RWPE1 (cell line): ENCODE measurements at places on chromosomes 2 and 18.

- peak; percentile 69 for DNase-seq
Measured at GRCh38 chr2:240991378-240992263, 6.8 kb upstream of the SNED1 start.

DNA sequence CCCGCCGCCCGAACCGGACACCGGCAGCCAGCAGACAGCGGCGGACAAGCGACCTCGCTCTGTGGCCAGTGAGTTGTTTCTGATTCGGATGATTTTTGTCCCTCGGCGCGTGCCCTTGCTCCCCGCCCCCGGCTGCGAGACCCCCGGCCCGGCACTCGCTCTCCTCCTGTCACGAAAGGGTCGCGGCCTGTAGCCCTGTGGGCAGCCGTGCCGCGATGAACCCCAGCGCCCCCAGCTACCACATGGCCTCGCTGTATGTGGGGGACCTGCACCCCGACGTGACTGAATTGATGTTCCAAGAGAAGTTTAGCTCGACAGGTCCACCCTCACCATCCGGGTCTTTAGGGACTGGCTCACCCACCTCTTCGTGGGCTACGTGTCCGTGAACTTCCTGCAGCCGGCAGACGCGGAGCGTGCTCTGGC lies 1257.5 kb upstream of the ACVR2A start:
- DNase-seq = no peak

DNA sequence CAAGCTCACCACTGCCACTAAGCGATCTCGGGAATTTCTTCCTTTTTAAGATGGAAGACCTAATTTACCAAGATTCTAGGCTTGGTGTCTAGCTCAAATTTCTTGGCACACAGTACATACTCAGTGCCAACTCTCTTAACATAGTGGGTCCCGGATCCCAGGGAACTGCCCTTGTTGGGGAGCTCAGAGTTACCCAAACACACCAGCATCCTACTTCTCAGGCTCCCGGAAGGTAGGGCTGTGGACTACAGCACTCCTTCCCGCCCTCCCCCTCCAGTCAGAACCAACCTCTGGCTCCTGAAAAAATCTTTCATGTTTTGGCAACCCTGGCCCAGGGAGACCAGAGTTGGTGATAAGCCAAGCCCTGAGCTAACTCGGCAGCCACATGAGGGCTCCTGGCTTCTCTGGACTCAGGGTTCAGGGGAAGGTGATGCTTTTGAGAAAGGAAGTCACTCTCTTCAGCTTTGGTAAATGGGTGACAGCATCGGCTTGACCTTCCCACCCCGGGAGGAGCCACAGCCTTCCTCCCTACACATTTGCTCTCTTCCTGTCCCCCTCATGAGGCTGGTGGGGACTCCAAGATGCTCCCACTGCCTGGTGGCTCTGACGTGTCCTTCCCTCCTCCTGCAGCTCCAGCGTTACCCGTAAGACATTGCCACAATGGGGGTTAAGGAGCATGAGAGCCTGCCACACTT lies 8.8 kb downstream of the ODC1 start:
- no peak for DNase-seq

GRCh38 chr2:217939629-217940245 lies 63.1 kb downstream of the TNS1 start:
- no peak for DNase-seq

DNA sequence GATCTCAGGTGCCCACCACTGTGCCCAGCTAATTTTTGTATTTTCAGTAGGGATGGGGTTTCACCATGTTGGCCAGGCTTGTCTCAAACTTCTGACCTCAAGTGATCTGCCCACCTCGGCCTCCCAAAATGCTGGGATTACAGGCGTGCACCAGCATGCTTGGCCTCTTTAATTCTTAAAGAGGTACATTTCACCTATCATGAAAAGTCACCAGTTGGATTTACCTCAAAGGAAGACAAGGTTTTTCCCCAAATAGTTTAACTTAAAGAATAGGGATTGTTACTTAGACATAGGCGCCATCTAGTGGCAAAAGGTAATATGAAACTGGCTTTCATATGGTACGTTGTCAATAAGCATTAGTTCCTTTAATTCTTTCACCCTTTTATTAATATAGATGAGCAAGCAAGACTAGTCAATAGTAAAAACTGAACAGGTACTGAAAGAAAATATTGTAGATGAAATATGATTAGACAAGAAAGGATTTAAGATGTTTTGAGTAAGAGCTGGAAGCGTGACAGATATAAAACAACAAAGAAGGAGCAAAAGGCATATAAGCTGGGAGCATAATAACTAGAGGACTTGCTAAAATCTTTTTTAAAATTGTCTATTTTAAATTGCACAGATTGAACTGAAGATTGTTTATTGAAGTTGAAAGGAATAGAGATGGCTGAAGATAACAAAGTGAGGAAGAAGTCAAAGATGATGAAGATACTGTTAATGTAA lies 35.0 kb upstream of the PSMD14 start:
- peak; percentile 42 for DNase-seq

DNA sequence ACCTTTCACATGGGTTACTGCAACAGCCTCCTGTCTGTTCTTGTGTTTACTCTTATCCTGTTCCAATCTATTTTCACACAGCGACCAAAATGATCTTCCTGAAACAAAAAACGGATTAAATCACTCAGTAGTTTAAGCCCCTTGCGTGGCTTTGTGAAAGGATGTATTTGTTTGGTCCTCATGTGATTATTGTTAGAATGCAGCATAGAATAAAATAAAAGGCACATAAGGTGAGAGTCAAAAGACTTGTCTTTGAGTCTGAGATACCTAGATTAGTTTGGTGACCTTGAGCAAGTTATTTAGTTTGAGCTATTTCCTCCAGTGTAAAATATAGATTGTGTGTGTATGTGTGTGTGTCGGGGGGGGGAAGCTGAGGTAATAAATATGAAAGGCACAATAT lies 72.4 kb downstream of the EML4 start:
- DNase-seq = no peak

DNA sequence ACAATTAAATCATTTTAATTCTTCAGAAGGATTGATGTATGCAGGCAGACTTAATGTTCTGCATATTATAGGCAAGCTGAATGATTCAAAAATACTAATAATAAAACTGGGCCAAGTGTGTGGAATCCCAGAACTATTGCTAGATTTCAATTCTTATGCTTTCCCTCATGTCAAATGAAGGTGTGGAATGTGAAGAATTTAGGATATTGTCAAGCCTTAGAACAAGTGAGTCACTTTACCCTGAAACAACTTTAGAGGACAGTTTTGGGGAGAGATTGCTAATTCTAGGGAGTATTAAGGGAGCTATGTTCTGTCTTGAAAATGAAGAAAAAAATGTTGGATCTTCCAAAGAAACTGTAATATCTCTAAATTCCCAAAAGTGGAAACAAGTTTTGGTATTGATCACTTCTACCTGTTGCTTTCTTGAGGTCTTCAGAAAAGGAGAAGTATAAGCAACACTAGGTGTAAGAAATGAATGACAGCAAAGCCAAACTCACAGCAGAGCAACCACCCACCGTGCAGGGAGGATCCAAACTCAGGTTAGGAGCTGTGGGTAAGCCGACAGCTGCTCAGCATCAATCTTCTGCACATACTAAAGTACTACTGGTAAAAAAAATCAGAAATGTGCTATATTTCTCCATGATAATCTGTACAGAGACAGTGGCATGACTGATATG lies 818.1 kb downstream of the SLC4A3 start:
- no peak for DNase-seq

DNA sequence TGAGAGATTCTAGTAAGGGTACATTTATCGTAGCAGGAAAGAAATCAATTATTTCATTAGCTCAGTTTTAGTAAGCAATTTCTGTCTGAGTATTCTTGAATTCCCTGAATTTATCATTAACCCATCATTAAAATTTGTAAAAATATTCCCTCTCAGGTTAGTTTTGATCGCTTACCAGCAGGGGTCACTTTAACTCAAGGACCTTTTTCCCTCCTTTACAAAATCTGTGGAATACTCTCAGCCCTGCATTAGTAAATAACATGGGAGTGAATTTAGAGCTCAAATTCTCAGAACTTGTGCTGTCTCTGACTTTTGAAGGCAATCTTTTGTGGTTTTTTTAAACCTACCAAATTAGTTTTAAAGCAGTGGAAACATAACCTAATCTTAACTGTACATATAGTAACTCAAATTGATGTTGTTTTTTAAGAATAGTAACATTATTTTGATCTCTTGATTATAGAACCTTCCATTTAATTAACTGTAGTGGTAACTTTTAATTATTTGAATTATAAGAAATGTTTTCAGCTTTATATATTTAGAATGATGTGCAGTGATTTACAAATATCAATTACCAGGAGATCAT lies 97.2 kb downstream of the AGPS start:
- peak; percentile 17 for DNase-seq

GRCh38 chr2:226489775-226490541 lies 309.7 kb downstream of the IRS1 start:
- peak; percentile 65 for DNase-seq

DNA sequence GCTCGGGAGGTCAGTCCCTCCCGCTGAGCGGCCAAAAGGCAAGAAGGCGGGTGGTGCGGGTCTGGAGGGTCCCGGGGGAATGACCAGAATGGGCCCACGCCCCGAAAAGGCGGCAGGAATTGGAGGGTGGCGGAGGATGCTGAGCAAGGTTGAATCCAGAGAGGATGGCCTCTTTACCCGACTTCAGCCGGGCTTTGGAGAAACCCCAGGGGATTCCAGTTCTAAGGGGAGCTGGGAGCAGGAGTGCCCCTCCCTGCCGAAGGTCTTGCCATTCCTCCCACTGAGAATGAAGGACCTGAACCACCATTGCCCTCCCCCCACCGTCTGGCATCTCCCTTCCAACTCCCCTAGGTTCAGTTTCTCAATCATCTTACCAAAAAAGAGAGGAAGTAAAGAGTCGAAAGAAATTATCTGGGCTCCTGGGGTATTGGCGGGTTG lies 38.9 kb upstream of the ATP6V1B1 start:
- no peak for DNase-seq
